ENCODE measurements at places on chromosomes 1 and 21.

DNA sequence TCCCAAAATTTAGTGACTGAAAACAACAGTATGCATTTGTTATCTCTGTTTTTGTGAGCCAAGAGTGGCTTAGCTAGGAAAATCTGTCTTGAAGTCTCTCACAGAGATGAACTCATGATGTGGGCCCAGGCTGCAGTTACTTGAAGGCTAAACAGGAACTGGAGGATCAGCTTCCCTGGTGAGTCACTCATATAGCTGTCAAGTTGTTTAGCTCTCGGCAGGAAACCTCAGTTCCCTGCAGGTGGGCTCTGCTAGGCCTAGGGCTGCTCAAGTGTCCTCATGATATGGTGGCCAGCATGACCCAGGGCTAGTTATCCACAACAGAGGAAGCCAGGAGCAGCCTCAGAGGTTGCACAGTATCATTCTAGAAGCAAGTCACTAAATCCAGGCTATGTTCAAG is 30.2 kb upstream of the DDX59 start:
- DNase-seq, result no peak

- no peak for DNase-seq
Observed at GRCh38 chr21:25722631-25723030, 12.1 kb downstream of the ATP5PF start.

- no peak for DNase-seq
Observed at GRCh38 chr1:206979379-206980043, 9.3 kb upstream of the FCAMR start.

DNA sequence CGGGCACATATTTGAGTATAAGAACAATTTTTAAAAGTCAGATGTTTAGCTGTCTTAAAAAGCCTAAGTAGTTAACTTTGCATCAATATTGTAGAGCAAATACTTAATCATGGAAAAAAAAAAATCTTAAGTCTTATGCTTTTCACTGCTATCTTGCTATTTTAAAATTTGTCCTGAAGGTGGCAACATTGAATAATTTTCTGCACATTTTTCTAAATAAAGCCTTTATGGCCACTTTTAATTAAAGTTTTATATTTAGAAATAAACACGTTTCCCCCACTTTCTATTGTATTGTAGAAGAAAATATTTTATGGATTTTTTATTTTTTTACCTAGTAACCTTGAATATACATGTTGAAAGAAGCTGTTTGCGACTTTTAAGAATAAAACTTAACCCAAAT is 198.8 kb downstream of the AMY1C start:
- no peak for DNase-seq

GRCh38 chr1:75539230-75540116 is 71.4 kb downstream of the SLC44A5 start:
- DNase-seq, result no peak

- DNase-seq, result no peak
Observed at GRCh38 chr1:202852163-202852904, 36.6 kb downstream of the RABIF start.

GRCh38 chr1:64946916-64947315 is 19.4 kb downstream of the JAK1 start:
- no peak for DNase-seq

DNA sequence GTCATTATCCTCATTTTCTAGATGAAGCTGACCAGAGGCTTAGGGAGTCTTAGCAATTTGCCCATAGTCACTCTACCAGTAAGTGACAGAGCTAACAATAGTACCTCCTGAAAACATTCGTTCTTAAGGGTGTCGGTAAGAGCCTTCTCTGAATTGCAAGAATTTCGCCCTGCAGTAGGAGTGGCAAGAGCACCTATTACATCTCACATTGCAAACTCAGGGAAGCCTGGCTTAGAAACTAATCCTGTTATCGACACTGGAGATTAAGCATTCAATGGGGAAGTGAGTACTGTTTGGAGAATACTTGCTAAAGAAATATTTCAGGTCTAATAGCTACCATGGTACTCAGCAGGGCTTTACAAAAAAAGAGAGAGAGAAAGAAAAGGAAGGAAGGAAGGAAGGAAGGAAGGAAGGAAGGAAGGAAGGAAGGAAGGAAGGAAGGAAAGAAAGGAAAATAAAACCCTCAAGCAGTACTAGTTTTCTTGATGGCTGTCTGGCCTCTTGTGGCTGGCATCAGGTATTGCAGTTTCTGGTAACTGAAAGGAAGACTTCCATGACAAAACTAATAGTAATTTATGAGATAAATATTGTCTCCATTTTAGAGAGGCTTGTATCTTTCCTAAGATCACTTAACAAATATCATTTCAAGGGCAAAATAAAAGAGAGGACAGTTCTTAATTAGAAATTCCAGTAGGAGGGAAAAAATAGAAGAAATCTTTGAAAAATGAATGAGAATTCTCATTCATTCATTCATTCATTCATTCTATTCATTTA is 10.4 kb downstream of the C1orf226 start:
- DNase-seq, result no peak
